Lung microvascular endothelial cell (primary cell): ENCODE measurements at places on chromosomes 6 and 20.

DNA sequence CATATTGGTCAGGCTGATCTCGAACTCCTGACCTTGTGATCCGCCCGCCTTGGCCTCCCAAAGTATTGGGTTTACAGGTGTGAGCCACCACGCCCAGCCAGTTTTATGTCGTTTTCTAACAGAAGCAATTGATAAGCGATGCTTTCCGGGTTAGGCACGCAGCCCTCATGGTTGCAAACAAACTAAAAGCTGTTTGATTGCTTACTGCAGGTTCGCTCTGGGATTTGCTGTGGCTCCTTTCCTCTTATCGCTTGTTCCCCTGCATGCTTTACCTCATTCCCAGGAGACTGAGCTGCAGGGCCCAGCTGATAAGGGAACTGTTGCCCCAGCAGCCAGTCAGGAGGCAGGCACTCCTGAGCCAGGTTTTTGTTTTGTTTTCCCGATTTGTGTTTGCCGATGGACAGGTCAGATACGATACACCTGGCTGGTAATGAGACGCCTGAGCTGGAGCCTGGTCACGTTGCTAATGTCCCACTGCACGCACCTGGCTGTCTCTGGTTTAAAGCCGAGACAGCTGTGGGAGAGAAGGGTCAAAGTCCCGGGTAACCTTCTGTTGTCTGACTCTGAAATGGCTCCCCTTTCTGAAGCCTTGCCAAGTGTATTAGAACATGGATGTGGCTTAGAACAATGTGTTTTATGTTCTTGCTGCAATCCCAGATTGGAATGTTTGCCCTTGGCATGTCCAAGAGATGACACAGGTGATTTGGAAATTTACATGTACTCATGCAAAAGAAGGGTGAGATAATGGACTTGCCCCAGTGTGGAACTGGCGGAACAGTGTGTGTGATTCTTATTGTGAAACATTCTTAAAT lies 19.9 kb downstream of the DSP start:
- peak; percentile 31 for DNase-seq

DNA sequence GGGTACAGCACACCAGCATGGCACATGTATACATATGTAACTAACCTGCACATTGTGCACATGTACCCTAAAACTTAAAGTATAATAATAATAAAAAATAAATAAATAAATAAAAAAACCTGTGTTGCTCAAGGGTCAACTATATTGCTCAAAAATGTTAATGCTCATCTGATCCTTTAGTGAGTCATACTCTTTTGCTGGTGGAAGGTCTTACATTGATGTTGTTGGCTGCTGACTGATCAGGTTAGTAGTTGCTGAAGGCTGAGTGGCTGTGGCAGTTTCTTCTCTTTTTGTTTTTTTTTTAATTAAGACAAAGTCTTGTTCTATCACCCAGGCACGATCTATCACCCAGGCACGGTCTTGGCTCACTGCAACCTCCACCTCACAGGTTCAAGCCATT lies 29.6 kb upstream of the SMIM26 start:
- no peak for DNase-seq

DNA sequence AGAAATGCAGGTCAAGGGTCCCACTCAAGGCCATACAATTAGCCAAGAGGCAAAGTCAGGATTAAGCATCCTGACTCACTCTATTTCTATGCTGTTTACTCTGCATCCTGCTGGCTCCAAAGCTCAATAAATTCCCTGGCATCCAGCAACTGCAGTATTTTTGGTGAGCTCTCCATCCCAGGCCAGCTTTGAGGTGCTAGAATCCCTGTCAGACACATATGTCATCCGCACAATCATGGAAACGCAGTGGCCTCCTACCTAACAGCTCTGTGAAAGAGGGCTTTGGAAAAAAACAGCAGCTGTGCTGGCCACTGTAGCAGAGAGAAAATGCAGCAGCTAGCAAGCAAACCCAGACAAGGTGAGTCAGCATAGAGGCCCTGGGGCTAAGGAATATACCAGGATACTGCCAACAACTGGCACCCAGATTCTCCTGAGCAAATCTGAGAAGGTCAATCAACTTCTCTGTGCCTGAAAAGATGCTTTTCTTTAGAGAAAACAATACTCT lies 58.4 kb downstream of the ANKEF1 start:
- DNase-seq, result no peak

GRCh38 chr6:37897321-37897720 lies 77.8 kb downstream of the ZFAND3 start:
- DNase-seq, result no peak
